ENCODE measurements at places on chromosomes 5 and 9. TPM values are rescaled to one million over a fixed set of nuclear protein-coding genes. Genes with fewer than 3 reads are reported as not detected.
A peak's percentile ranks its signal among the peaks of the same experiment; 100 is the strongest.

The OSTF1 gene
- total RNA-seq = 140 TPM

The TLE1 gene
- 38.8 TPM for total RNA-seq

The FIBCD1 gene
- total RNA-seq = not detected

GRCh38 chr5:58887721-58888409 lies 305.0 kb downstream of the RAB3C start:
- no peak for DNase-seq

DNA sequence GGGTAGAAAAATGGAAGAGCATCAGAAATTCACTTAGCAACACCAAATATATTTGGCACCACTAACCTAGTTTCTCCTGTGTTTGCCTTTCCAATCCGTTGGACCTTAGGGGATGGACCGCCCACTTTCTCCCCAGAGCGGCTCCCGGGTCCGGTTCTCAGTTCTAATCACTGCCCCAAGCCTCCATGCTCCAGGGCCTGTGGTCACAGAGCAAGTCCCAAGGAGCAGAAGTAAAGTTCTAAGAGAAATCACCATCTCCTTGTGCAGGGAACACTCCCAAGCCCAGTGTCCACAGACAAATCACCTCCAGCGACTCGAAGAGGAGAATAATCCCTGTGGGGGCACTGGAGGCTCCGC lies 728 bp upstream of the SLC1A1 start:
- DNase-seq = no peak

DNA sequence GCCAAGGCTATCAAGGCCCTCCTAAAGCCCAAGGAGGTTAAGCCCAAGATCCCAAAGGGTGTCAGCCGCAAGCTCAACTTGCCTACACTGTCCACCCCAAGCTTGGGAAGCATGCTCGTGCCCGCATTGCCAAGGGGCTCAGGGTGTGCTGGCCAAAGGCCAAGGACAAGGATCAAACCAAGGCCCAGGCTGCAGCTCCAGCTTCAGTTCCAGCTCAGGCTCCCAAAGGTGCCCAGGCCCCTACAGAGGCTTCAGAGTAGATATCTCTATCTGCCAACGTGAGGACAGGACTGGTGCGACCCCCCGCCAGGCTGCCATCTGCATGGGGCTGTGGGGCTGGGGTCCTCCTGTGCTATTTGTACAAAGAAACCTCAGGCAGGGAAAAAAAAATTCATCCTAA lies 3.3 kb downstream of the HOMER1 start:
- no peak for DNase-seq

DNA sequence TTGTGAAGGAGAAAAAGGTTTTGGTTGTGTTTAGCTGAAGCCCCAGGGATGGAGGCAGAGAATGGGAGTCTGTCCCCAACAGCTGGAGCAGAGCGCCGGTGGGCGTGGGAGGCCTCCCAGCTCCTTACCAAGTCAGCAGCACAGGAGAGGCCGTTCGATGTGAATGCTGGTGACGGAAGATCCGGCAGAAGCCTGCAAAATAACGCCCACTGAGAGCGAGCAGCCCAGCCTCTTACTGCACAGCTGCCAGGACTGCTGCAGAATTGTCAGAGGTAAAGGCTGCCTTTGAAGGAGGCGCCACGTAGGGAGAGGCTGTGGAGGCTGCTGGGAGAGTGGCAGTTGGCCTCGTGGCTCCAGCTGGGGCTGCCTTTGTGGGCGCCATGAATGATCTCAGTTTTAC lies 26.2 kb downstream of the ANGPTL2 start:
- DNase-seq = no peak

GRCh38 chr5:83740741-83741140 lies 20.1 kb upstream of the HAPLN1 start:
- DNase-seq = no peak

The C5orf58 gene
- not detected for total RNA-seq

- DNase-seq = no peak
Measured at GRCh38 chr9:137390553-137391410, 32.2 kb downstream of the EXD3 start.

- no peak for DNase-seq
Measured at GRCh38 chr9:35518981-35519679, 29.2 kb downstream of the RUSC2 start.

DNA sequence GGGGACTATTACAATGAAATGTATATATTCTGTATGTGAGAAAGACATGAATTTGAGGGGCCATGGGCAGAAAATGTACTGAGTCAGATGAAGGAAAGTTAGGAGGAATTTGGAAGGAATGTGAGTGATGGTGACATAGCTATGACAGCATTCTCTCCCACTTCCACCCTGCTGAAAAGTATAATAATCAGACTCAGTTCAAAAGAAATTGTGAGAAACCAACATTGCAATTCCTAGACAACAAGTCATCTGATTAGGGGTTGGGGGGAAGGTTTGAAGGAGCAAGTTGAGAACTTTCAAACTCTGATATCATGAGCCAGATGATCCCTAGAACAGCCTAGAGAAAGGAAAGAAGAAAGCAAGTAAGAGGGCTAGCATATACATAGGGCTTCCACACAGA lies 370.6 kb downstream of the DMRTA1 start:
- no peak for DNase-seq

DNA sequence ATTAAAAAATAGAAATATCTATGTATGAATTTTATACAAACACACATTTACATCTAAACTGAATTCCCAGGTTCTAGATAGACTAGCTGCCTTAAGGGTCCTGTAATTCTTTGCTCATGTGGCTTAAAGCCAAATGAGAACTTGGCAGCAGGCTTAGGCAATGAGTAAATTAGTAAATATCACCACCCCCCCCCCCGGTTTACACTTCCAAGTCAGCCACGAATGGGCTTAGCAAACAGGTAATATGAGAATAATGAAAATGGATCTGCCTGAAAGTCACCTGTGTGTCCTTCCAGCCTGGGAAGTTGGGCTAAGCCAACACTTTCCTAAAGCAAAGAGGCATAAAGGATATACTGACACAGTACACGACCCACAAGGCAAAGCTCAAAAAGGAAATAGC lies 108.6 kb downstream of the KLHL3 start:
- no peak for DNase-seq

GRCh38 chr5:174305241-174305681 lies 259.8 kb downstream of the NSG2 start:
- no peak for DNase-seq

The DMRT1 gene
- total RNA-seq = not detected

DNA sequence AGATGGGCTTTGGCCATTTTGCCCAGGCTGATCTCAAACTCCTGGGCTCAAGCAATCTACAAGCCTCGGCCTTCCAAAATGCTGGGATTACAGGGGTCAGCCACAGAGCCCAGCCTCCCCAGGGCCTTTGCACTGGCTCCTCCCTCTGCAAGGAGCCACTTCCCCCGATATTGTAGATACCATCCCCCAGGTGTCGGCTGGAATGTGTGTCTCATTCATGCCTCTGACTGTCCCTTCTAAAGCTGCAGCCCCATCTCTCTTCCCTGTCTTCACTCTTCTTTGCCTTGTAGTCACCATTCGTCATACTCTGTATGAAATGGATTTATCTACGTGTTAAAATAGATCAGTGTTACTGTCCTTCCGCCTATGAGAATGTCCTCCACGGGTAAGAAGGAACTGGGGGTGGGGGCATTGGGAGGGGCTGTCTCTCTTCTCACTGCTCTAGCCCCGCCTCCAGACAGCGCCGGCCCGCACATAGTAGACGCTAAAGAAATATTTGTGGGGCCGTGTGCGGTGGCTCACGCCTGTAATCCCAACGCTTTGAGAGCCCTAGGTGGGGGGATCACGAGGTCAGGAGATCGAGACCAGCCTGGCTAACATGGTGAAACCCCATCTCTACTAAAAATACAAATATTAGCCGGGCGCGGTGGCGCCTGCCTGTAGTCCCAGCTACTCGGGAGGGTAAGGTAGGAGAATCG lies 68.5 kb downstream of the LMX1B start:
- no peak for DNase-seq

The ZNF354C gene
- 7.4 TPM for total RNA-seq

GRCh38 chr9:97889941-97890887 lies 32.1 kb downstream of the TRMO start:
- DNase-seq = peak; percentile 82

DNA sequence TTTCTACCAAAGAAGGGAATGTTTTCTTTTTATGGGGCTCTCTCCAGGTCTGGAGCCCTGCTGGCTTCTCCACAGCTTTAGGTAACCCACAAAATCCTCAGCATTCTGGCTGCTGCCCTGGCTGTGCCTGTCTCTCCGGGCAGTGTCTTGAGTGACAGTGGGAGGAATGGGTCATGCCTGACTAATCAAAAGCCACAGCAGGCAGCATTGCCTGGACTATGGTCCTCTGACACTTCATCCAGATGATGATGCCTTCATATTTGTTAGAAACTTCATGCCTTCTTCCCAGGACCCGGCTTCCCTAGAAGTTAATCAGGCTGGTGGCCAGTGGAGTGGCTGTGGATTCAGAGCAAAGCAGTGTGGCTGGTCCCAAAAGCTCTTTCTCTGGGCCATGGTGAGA lies 32.2 kb upstream of the TGFBI start:
- no peak for DNase-seq

DNA sequence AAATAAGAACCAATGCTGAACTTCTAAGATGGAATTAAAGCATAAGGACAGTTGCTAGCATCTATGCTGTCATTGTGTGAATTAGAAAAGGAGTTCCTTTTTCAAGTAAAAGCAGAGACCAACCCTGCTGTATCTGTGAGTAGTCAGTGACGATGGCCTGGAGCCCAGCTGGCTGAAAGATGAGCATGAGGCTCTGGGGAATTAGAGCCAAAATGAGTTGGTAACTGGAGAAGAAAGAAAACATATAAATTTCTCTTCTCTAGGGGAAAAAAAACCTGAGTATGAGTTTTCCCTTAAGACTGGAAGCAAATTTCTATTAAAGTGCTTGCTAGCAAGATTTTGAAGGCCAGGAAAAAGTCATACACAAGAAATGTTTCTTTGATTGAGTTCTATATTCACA lies 1.6 kb upstream of the SPZ1 start:
- DNase-seq = no peak

The SAXO1 gene
- 0.28 TPM for total RNA-seq

GRCh38 chr9:61666310-61666709 lies 476.5 kb downstream of the SPATA31A7 start:
- DNase-seq = no peak

The MAMDC4 gene
- 5.8 TPM for total RNA-seq

DNA sequence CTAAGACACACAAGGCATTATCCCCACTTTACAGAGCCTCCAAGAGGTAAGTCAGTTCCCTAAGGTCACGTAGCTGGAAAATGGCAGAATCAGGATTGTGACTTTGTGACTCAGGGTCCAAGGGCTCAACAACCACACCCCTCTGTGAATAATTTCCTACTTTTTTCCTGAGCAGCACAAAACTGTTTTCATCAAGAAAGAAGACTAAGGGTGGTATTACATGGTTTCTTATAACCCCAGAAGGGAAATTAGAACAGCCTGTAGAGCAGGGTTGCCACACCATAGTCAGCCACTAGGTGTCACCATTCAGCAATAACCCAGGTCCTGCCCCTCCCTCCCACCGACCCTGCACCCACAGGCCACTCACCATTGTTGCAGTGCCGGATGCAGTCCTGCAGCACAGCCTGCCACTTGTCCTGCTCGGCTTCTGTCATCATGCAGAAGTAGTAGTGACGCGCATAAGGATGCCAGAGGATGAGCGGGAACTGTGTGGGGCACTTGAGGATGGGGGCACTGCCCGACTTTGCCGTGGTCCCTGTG lies 72.1 kb downstream of the LRSAM1 start:
- no peak for DNase-seq

GRCh38 chr9:92392690-92393089 lies 11.7 kb downstream of the OGN start:
- DNase-seq = no peak

The VLDLR gene
- 2.4 TPM for total RNA-seq

Data from natural killer cell (primary cell).